ENCODE measurements at places on chromosomes 3 and 15. TPM values are rescaled to one million over a fixed set of nuclear protein-coding genes. Genes with fewer than 3 reads are reported as not detected.

PTH1R gene
- 2.5 TPM for polyA plus RNA-seq

TGM4 gene
- not detected for polyA plus RNA-seq

HRG gene
- polyA plus RNA-seq, result not detected

ILDR1 gene
- not detected for polyA plus RNA-seq

MOBP gene
- polyA plus RNA-seq, result 2.7 TPM

All from Purkinje cell (primary cell).